ENCODE measurements at places on chromosomes 2 and 18.
A peak's percentile ranks its signal among the peaks of the same experiment; 100 is the strongest.

DNA sequence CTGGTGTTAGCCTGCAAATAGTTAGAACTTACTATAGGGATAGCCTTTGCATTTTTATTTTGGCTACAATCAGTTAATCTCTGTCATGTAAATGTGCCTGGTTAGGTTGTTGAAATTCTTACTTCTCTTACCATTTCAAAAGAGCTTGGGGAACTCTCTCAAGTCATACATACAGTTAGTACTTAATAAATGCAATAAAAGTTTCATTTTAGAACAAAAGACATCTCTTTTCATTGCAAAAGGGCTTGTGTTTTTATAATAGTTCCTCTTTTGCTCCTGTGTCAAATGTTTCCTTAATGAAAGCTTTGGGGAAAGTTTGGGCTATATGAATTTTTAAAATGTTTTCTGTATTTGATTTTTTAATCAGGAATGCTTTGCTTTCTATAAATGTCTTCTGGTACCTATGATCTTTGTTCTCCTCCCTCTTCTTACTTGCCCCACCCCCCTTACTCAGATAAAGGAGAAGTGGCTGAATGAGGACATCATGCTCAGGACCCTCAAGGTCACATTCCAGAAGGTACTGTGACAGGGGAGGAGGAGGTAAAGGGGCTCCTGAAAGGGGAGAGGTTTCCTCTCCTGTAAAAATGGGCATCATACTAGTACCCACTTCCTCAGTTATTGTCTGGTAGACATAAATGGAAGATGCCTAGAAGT lies 13.6 kb downstream of the PTPN18 start:
- DNase-seq, result no peak
- no peak overlapping the region for H3K27ac ChIP-seq
- peaks cover 25% of the 10 kb centered on the region for H3K4me1 ChIP-seq
- no peak overlapping the region for H3K4me3 ChIP-seq
- peaks cover 7% of the 10 kb centered on the region for H3K36me3 ChIP-seq

GRCh38 chr2:7707723-7708122 lies 790.5 kb downstream of the RNF144A start:
- no peak for DNase-seq
- H3K4me3 ChIP-seq, result no peak overlapping the region
- H3K36me3 ChIP-seq, result no peaks in the 10 kb centered on the region
- H3K4me1 ChIP-seq, result no peaks in the 10 kb centered on the region
- no peak overlapping the region for H3K27ac ChIP-seq

DNA sequence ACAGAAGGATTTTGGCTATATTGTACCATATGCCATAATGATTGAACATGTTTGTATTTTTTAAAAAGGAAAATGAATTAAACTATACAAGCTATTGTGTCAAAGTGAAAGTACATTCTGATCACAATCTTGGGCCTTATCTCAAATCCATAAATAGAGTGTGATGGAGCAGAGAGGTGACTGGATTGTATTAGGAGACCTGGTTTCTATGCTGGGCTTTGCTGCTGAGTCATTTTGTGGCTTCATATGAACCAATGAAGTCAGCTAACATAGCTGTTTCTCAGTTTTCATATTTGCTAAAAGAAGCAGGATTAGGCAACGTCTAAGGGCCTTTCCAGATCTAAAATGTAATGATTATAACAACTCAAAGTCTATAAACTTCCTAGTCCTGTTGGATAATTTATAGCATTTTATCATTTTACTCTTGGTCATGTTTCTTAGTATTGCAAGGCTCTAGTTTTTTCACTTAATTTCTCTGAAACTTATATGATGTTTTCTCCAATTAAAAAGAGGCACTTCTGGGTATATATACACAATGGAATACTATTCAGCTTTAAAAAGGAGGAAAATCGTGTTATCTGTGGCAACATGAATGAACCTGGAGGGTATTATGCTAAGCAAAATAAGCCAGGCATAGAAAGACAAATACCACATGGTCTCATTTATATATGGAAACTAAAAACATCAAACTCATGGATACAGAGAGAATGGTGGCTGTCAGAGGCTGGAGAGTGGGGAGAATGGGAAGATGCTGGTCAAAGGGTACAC lies 112.3 kb downstream of the MEP1B start:
- no peaks in the 10 kb centered on the region for H3K27me3 ChIP-seq
- H3K27ac ChIP-seq, result no peak overlapping the region
- no peaks in the 10 kb centered on the region for H3K36me3 ChIP-seq
- no peak overlapping the region for H3K4me3 ChIP-seq
- H3K4me1 ChIP-seq, result peaks cover 27% of the 10 kb centered on the region
- DNase-seq, result no peak

DNA sequence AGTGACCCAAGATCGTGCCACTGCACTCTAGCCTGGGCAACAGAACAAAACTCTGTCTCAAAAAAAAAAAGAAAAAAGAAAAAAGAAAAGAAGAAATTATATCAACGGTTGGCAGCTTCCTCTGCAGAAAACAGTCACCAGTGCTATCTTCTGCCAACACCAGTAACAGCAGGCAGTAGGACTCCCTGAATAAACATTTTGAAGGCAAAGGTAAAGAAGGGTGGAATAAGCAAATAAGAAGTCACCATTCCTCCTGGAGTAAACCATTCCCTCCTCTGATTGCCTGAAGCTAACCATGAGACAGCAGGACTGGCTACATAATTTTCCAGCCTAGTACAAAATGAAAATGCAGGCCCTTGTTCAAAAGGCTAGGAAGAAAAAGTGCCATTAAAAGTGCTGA lies 9.0 kb upstream of the RNF103 start:
- no peaks in the 10 kb centered on the region for H3K27me3 ChIP-seq
- peaks cover 22% of the 10 kb centered on the region for H3K4me1 ChIP-seq
- no peak for DNase-seq
- H3K27ac ChIP-seq, result peak overlapping the region; percentile 14

GRCh38 chr2:126808929-126809328 lies 89.8 kb upstream of the TEX51 start:
- H3K27ac ChIP-seq, result no peak overlapping the region
- no peaks in the 10 kb centered on the region for H3K36me3 ChIP-seq
- no peaks in the 10 kb centered on the region for H3K27me3 ChIP-seq
- no peaks in the 10 kb centered on the region for H3K4me1 ChIP-seq

DNA sequence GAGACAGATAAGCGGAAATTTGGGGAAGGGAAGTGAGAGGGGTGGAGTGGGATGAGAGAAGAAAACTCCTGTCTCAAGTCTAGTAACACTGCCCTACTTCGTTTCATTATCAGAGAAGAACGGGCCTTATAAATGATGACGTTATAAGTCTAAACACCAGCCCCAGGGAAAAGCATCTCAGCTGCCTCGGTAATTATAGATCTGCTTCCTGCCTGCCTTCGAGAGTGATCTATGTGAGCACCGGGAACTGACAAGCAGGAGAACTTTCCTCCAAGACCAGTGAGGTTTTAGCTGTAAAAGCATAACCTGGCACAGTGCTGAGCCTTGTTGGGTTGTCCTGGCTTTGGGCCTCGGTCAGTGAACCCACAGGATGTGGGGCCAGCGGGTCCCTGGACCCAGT lies 227.9 kb upstream of the SIX2 start:
- no peak overlapping the region for H3K4me3 ChIP-seq
- no peaks in the 10 kb centered on the region for H3K36me3 ChIP-seq
- H3K27ac ChIP-seq, result no peak overlapping the region
- H3K27me3 ChIP-seq, result no peaks in the 10 kb centered on the region
- H3K4me1 ChIP-seq, result peaks cover 12% of the 10 kb centered on the region
